ENCODE measurements at places on chromosomes 6 and 20. TPM values are rescaled to one million over a fixed set of nuclear protein-coding genes. Genes with fewer than 3 reads are reported as not detected.

The SPTLC3 gene
- 7.1 TPM for total RNA-seq

The PRSS35 gene
- total RNA-seq, result not detected

The BTBD9 gene
- 13.9 TPM for total RNA-seq

DNA sequence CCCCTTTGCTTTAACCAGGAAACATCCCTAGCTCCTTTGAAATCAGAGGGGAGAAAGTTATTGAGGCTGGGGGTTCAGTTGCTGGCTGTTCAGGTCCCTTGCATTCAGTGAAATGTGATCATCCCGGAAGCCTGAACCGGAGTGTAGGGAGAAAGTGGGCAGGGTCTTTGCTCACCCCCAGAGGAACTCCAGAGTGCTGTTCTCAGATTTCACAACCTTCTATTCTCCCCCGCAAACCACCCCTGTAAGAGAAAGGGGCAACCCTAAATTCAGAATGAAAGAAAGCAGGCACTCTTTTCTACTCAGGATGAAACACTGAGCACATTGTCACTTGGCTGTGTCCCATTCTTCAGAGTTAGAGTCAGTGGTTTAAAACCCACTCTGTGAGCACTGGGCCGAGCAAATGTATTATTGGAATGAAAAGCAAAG lies 139.8 kb downstream of the KHDC1L start:
- no peak for DNase-seq

- no peak for DNase-seq
Observed at GRCh38 chr6:154800338-154800737, 67.1 kb downstream of the SCAF8 start.

DNA sequence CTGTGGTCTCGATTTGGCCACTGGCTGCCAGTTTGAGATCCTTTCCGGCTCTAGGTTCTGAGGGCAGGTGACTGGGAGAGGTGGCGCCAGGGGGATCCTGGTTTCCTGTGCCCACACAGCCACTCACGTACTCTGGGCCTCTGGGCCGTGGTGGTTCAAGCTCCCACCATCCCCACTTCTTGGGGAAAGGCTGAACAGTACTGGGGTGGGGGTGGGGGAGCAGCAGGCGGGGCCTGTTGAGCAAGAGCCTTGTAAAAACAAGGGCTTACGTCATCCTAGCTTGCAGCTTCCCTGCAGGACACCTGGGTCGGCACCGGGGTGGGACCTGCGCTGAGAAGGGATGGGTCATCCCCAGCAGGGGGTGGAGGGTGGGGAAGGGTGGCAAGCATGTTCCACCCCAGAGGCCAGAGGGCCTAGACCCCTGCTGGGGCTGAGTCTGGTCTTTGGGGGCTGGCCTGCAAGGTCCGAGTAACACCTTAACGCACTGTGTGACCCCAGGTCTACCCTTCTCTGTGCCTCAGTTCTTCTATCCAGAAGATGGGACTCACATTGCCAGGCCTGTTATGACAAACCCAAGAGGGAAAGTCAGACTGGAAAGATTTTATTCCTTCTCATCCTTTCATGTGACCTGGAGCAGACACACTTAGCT lies 3.1 kb upstream of the CEBPB start:
- DNase-seq, result no peak

GRCh38 chr6:51800603-51801002 lies 286.8 kb downstream of the PKHD1 start:
- DNase-seq, result no peak

- no peak for DNase-seq
Observed at GRCh38 chr6:113833537-113833936, 23.6 kb upstream of the MARCKS start.

GRCh38 chr6:106963544-106963943 lies 11.0 kb downstream of the CD24 start:
- DNase-seq, result no peak
